Thyroid gland (tissue), 4 donors: ENCODE measurements at places on chromosomes 12 and 14. TPM values are rescaled to one million over a fixed set of nuclear protein-coding genes. Genes with fewer than 3 reads are reported as not detected.

The LRTM2 gene
- total RNA-seq = not detected

DNA sequence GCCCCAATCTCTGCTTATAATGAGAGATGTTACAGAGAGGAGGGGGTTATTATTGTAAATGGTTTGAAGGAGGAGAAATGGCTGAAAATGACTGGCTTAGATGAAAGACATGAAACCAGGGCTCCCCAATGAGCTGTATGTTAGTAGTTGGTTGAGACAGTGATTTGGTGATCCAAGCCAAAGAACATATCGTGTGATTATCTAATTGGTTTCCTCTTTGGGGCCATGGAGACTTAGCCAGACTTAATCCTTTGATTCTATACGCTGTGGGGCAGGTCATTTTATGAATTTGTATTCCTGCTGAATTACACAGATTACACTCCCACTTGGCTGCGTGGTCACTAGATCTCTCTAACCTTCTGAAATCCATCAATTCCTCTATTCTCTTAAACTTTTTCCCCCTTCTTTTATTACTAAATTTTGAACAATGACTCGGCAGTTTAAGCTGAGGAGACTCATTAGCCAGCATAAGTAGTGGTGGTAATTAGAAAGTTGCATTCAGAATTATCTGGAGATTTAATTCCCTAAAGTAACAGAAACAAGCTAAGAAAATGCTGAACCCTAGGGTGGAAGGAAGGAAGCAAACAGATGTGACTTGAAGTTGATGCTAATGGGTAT is 5.3 kb downstream of the TTC8 start:
- DNase-seq = no peak

GRCh38 chr14:30464481-30464880 is 94.5 kb upstream of the G2E3 start:
- DNase-seq = no peak

The CLEC1B gene
- total RNA-seq = not detected

GRCh38 chr14:50084666-50085065 is 31.7 kb downstream of the VCPKMT start:
- no peak for DNase-seq

The CISTR gene
- total RNA-seq = not detected

DNA sequence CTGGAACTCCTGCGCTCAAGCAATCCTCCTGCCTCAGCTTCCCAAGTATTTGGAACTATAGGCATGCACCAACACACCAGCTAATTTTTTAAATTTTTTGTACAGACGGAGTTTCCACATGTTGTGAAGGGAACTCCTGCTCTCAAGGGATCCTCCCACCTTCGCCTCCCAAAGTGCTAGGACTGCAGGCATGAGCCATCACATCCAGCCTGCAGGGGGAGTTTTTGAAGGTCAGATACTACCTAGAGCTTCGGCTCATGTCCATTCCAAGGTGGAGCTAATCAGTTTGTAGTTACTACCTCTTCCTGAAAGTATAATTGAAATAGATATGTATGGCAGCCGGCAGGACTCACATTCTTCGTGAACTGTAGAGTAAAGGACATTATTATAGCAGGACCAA is 3.7 kb upstream of the TAS2R19 start:
- DNase-seq = no peak

The SMCO3 gene
- total RNA-seq = 0.89 TPM

DNA sequence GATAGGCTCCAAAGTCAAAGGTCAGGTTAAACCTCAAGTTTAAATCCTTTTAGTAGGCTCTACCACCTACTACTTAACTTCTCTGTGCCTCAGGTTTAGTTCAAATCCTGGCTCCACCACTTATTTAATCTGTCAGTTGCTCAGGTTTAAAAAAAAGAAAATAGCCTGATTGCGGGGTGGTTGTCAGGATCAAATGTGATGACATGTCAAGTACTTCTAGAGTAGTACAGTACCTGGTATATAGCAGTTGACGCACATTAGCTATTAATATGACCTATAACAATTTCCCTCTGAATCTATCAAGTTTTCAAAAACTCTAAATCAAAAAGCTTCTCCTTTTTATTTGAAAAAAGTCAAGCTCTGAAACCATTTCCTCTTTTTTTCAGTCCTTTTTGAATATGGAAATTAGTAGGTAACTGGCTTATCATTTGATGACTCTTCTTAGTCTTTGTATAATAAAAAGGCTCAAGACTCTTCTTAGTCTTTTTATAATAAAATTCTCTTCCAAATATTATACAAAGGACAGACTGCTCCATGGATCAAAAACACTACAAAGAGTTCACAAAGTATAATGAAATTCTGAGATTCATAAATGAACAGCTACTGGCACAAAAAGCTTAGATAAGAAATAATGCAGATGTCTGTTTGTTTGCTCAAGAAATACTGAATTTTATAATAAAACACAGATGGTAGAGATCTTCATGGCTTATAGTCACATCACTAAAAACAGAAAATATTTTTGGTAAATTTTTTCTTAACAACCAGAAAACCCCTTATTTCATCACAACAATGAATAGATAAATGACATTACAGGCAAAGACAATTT is 5.0 kb downstream of the OSBPL8 start:
- DNase-seq = no peak

DNA sequence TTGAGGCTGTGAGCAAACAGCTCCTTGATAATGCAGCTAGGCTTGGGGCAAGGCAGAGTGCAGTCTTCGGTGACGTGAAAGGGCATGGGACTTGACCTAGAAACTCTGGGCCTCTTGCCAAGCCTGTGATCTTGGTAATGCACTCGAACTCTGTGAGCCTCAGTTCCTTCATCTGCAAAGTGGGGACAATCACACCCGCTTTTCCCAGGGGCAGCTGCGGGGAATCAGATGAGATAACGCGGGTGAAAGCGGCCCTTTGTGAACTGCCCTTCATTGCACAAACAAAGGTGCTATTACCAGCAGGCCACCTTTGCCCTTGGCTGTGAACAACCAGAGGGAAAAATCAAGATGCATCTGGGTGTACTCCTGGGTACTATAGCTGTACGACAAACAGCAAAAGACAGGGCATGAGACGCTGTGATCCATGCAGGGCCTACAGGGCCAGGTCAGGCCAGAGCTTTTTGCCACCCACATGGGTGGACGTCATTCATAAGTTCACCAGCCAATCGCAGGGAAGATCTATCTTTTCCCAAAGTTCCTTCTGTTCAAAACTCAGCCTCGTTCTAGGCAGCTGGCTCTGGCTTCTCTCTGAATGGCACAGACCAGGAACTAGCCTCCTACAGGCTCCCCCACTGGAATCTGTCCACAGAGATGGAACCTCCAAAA is 3.2 kb downstream of the MSI1 start:
- no peak for DNase-seq

- DNase-seq = no peak
Observed at GRCh38 chr12:94779485-94779884, 129.1 kb upstream of the TMCC3 start.

The HSPB8 gene
- 56.6 TPM for total RNA-seq

DNA sequence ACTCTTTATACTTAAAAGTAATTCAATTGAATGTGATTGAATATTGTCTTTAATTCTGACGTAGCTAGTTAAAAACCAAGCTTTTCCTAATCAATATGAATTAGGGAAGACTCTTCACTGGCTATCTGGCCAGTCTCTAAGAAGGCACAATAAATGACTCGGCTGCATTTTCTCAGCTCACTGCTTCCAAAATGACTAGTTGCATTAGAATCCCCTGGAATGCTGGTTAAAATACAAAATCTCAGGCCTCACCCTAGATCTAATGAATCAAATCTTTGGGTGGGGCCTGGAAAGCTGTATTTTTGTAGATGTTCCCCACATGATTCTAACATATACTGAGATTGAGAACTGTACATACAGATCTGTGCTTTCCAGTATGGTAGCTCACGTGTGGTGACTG is 242.1 kb downstream of the CHST11 start:
- DNase-seq = no peak

DNA sequence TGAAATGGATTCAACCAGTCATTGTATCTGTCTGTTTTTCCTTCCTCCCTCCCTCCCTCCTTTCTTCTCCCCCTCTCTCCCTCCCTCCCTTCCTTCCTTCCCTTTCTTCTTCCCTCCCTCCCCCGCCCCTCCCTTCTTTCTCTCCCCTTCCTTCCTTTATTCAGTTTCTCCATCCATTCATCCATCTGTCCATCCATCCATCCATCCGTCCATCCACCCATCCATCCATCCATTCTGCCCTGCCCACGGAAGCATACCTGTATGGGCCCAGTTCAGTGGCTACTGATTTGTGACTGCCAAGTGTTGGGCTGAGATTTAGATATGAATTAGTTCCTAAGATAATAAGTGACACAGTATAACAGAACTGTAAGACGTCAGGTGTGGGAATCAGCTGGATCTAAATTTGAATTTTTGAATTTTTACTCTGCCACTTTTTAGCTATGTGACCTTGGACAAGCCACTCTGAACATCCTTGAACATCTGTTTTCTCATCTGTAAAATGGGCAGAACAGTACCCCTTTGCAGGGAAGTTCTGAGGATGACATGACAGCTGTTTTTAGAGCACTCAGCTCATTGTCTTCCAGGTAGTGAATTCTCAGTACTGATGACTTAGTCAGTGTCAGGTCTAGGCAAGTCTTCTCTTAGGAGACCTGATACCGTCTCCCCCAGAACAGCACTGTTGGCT is 42.9 kb downstream of the CFAP251 start:
- no peak for DNase-seq

DNA sequence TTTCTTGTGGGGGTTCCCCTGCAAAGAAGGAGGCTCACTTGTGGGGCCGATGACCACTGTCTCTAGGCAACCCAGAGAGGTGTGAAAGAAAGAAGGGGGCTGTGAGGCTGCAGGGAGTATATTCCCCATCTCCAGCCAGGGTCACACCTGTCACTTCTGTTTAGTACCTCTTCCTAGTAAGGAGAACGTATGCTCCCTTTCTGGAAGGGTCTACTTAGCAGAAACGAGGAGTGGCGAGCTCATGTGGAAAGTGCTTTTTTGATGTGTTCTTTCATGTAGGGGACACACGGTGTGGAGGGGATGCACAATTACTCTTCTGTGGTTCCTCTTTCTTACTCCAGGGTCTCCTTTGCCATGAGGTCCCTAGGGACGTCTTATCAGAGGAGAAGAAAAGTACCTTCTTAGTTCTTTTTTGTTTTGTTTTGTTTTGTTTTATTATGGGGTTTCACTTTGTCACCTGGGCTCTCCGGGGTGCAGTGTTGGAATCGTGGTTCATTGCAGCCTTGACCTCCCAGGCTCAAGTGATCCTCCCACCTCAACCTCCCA is 58.3 kb downstream of the PRKCH start:
- no peak for DNase-seq

DNA sequence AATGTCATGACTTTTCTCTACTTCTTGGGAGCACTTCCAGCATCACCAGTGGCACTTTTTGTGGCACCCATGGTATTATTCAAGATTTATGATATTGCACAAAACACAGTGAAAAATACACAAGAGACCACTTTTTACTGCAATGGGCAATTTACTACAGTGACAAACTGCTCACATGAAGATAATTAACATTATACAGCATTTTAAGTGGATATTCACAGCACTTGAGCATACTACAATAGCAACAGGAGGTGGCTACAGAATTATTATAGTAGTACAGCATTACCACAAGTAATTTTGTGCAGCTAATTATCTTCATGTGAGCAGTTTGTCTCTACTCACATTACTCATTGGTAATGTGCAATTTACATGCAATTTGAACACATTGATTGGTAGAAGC is 18.3 kb downstream of the IL26 start:
- no peak for DNase-seq

- DNase-seq = no peak
Observed at GRCh38 chr12:2844786-2845185, 10.0 kb upstream of the NRIP2 start.

DNA sequence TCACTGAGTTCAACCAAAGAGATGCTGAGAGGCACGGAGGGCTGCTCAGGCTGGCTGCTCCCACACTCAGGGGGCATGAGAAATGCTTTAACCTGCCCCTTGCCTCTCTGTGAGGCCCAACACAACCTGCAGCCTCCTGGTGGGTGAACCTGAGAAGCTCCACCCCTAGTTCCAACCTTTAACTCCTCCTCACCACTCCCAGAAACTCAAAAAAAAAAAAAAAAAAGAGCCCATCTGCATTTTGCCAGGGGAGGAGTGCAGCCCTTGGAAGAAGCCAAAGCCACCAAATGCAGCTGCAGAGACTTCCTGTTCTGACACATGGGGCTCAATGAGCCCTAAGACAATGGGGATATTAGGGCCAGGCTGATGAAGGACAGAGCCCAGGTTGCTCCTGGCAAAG is 8.9 kb downstream of the KRT4 start:
- no peak for DNase-seq

The ANAPC5 gene
- total RNA-seq = 161 TPM

DNA sequence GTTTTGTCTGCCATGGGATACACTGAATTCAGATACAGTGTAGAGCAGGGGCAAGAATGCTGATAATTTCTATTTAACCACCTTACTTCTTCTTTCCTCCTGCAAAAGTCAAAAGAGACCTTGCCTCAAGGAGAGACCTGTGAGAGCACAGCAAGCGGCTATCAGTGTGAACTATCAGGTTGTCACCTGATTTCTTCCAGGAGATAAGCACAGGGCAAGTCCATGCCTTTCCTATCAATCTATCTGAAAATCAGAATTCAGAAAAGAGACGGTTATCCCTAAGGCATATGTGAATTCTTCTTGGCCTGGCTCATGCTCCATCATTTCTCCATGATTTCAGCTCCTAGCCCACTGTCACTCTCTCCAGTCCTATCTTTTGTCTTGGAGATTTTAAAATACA is 128.9 kb upstream of the CCND2 start:
- no peak for DNase-seq

DNA sequence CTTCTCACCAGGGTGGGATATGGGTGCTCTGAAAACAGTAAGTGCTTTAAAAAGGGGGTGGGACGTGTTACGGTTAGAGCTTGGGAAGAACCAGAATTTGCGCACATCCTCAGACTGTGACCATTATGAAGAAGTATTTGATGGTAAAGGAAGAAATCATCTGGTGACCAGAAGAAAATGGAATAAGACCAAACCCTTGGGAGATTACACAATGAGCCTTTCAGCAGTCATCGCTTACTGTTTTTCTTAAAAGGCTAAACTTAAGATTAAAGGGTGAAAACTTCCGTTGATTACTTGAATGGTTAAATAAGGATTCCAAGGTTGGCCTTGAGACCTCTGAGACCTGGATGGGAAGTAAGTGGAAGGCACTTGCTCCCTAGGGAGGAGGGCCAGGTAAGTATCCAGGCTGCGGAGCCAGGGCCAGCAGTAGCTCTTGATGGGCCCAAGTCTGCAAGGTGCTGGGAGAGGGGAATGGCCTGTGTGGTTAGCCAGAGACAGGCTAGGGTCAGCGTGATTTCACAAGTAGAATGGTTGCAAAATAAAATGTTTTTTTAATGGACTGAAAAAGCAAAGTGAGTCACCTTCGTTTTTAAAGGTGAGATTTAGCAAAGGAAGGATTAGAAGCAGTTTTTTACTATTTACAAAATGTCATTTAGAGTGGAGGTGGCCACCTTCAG is 13.0 kb upstream of the ISM2 start:
- DNase-seq = no peak

- DNase-seq = no peak
Observed at GRCh38 chr14:91223028-91223783, 21.3 kb downstream of the GPR68 start.

The FAM181A gene
- 0.67 TPM for total RNA-seq
